Inflammatory macrophage treated with lipopolysaccharide for 1 hour (primary cell): ENCODE measurements at places on chromosomes 5 and 9.

GRCh38 chr5:155017610-155018009 lies 4.1 kb downstream of the KIF4B start:
- DNase-seq, result no peak

DNA sequence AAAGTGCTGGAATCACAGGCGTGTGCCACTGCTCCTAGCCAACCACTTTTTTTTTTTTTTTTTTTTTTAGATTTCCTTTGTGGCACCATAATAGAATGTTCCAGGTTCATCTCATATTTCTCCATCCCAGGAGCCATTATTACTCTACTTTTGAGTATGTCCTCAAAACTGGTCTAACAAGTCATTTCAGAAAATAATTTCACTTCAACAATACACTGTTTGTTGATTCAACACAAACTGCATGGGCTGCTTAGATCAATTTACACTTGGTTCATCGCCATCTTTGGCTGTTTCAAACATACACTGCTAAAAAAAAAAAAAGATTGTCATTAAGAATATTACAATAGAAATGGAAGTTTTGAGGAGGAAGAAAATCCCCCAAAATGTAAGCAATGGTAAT lies 57.9 kb downstream of the CSNK1A1 start:
- no peak for DNase-seq

DNA sequence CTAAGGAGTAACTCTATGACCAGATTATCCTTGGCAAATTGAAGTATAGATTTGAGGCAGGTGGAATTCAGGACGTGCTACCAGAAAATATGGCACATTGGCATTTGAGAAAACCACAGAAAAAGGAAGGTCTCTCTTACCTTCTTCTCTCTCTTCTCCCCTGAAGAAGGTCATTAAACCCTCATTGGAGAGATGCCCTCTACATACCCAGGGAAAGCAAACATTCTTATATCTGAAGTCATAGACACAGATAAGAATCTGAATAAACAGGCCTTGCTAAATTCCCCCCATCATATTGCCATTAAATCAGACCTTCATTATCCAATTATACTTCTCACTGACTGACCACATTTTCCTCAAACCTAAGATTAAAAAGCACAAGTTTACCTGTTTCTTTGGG lies 17.8 kb downstream of the SPINK1 start:
- no peak for DNase-seq

DNA sequence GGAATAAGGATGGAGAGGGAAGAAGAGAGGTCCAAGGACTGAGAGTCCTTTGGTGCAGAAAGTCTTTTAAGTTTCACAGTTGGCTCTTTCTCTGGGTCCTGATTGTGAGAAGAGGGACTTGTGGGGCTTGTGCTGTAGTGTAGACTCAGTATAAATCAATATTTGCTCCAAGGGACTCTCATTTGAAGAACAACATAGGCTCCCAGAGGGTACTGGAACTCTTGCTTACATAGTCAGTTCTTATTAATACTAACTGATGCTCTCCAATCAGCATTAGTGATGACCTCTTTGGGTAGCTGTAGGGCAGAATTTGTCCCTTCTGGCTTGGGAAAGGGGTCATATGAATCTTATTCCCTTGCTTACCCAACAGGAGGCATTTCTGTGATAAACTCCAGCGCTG lies 62.5 kb upstream of the CXCL14 start:
- no peak for DNase-seq

- no peak for DNase-seq
These were observed 39.6 kb downstream of the SLC38A9 start for GRCh38 chr5:55672477-55672911.
